Naive thymus-derived CD8-positive, alpha-beta T cell (primary cell): ENCODE measurements at places on chromosomes 11 and 22. TPM values are rescaled to one million over a fixed set of nuclear protein-coding genes. Genes with fewer than 3 reads are reported as not detected.

The OR8G1 gene
- not detected for total RNA-seq

The FDX1 gene
- 12.4 TPM for total RNA-seq

The RIN1 gene
- 8.0 TPM for total RNA-seq

The SLC37A2 gene
- total RNA-seq = 2.4 TPM

The ACRV1 gene
- not detected for total RNA-seq

The OR6A2 gene
- total RNA-seq = not detected

The POU2AF3 gene
- not detected for total RNA-seq

The MS4A3 gene
- not detected for total RNA-seq

The PHLDA2 gene
- total RNA-seq = 0.83 TPM

The TTC36 gene
- 0.69 TPM for total RNA-seq

The KCNC1 gene
- total RNA-seq = not detected

The CHRM1 gene
- total RNA-seq = not detected

The OR5AP2 gene
- not detected for total RNA-seq

The SLC6A5 gene
- not detected for total RNA-seq

The HBE1 gene
- total RNA-seq = not detected

The MRGPRE gene
- not detected for total RNA-seq

The CARD10 gene
- total RNA-seq = 1.2 TPM

The MYRF gene
- total RNA-seq = 0.68 TPM

The SERGEF gene
- 46.5 TPM for total RNA-seq

The TUBGCP6 gene
- total RNA-seq = 153 TPM

The BDNF gene
- total RNA-seq = not detected

The PARVG gene
- total RNA-seq = 224 TPM

The MYBPC3 gene
- not detected for total RNA-seq

The MMP10 gene
- not detected for total RNA-seq

The HEPACAM gene
- total RNA-seq = not detected

The TEX12 gene
- total RNA-seq = not detected

The OR2D2 gene
- total RNA-seq = not detected

The KCNJ1 gene
- not detected for total RNA-seq

The C2CD2L gene
- 27.8 TPM for total RNA-seq

The SYT9 gene
- total RNA-seq = not detected

The CTR9 gene
- 58.2 TPM for total RNA-seq

The INS gene
- total RNA-seq = not detected

The XKR3 gene
- total RNA-seq = not detected

The ADAMTS8 gene
- total RNA-seq = not detected

The C11orf52 gene
- total RNA-seq = not detected

The EIF3F gene
- 310 TPM for total RNA-seq

The WBP2NL gene
- 4.5 TPM for total RNA-seq

The NFAM1 gene
- total RNA-seq = 0.25 TPM
